SW 1271 (cell line): ENCODE measurements at places on chromosomes 4 and X.

DNA sequence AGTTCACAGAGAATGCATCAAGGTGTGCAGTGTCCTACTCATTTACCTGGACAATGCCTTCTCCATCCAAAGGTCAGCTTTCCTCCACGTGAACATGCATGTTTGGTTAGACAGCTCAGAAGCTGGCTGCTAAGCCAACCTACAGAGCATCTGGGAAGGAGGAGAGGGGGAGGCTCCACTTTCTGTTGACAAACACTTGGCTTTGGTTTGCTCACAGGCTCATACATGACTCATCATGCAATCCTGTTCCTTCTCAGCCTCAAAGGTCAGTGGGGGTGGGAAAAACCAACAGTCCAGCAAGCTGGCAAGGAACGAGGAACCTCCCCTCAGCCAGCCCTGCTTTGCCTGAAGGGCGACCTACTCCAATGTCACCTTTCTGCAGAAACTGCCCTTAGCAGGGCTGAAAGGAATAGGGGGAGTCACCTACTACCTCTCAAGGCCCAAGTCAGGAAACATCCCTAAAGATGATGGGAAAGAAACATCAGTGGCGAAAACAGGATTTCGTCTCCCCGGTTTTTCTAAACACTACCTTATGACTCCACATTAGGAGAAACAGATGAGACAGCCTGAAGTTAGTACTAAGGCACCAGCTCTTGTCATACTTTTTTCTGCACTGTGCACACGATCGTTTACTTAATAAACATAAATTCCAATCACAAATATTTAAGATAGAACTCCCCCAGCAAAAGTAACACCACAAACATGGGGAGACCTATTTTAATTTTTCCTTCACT lies 37.9 kb downstream of the RELL1 start:
- peak; percentile 93 for DNase-seq

DNA sequence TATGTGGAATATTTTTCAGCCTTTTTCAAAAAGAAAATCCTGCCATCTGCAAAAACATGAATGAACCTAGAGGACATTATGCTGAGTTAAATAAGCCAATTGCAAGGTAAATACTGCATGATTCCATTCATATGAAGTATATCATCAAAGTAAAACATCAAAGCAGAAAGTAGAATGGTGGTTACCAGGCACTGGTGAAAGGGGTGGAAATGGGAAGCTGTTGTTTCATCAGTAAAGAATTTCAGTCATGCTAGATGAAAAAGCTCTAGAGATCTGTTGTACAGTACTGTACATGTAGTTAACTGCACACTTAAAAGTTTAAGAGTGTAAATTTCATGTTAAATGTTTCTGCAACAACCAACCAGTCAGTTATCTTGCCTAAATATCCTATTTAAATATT lies 196.8 kb upstream of the ADGRL3 start:
- DNase-seq: no peak

DNA sequence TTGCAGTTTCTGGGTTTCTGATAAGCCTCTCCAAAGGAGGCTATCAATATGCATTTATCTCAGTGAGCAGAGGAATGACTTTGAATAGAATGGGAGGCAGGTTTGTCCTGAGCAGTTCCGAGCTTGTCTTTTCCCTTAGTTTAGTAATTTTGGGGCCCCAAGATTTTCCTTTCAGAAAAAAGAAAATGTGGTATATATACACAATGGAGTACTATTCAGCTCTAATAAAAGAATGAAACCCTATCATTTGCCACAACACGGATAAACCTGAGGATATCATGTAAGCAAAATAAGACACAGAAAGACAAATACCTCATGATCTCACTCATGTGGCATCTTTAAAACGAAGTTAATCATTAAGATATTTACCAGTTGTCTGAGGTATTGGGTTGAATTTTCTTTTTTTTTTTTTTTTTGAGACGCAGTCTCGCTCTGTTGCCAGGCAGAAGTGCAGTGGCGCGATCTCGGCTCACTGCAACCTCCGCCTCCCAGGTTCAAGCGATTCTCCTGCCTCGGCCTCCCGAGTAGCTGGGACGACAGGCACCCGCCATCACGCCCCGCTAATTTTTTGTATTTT lies 540 bp downstream of the ZNF721 start:
- DNase-seq: no peak

DNA sequence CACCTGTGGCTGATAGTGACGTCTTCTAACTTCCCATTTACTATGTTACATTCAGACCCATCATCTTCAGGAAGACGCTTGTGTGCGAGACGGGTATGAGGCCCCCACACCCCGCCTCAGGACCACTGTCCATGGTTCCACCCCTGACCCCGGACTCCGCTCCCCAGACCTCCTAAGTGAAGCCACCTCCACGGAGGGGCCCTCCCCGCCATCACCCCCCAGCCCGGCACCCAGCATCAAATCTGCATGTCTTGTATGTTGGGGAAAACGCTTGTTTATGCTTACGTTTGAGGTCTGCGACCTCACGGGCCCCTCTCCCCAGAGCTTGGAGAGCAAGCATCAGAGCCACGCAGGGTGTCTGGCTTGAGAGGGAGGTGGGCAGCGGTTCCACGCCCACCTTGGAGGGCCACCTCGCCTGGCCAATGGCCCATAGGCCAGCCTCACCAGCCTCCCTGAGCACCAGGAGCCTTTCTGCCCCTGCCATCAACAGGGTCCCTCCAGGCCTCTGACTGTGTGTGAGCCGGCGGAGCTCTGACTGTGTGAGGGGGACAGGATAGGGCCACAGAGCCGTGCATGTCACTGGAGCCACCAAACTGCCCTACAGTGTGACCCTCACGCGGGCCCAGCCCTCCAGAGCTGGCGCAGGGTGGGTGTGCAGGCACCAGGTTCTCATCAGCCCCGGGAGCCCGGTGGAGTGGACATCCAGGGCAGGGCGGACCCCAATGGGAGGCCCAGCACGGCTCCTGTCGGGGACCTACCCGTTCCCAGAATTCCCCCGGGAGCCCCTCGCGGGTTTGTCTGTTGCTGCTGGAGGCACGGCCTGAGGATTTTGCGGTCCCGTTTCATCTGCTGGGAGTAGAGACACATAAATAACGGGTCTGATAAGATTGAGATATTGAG lies 88.4 kb upstream of the NKX1-1 start:
- no peak for DNase-seq

- no peak for DNase-seq
Measured at GRCh38 chr4:147102596-147102995, 156.9 kb upstream of the TTC29 start.

- DNase-seq: no peak
Measured at GRCh38 chr4:16227462-16227868, 1.2 kb upstream of the TAPT1 start.

DNA sequence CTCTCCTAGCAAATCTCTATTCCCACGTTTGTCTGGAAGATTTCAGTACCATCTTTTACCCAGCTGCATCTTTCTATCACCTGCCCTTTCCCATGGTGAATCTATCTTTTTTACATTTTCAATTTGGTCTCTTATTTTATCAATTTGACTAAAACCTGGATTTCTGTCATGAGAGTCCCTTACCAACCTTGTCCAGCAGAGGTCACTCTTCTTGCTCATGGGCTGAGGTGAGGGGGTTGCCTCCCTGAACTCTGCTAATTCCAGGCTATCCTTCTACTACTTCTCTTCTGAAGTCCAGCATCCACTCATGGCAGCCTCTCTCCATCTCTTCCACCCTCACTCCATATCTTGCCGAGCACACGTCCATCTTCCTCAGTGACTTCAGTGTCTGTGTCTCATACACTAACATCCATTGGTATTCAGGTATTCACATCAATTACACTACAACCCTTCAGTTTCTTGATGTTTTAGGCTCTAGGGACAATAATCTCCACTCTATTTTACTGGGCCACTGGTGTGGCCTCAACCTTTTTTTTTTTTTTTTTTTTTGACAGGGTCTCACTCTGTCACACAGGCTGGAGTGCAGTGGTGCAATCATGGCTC lies 17.8 kb upstream of the ZNF827 start:
- no peak for DNase-seq

DNA sequence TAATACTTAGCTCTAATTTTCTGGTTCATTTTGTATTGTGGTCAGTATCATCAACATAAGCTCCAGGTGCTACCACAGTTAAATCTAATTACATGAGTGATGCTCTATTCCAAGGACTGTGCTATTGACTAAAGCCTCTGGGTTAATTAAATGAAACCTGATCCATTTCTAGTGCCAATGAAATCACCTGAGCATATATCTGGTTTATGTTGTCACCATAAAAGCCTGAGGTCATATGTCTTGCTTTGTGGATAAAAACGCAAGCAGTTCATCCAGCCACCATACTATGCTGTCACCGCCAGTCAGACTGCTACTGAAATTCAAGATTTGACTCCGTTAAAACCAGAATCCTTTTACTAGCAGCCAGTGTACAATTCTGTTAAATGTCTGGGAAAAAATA lies 64.2 kb upstream of the ZNF518B start:
- DNase-seq: no peak
